GM23338 (cell line): ENCODE measurements at places on chromosomes 13 and 19. TPM values are rescaled to one million over a fixed set of nuclear protein-coding genes. Genes with fewer than 3 reads are reported as not detected.

- H3K27me3 ChIP-seq: no peaks in the 10 kb centered on the region
- H3K4me1 ChIP-seq: no peaks in the 10 kb centered on the region
- H3K36me3 ChIP-seq: no peaks in the 10 kb centered on the region
- no peak overlapping the region for H3K27ac ChIP-seq
Measured at GRCh38 chr13:77637588-77637987, 59.9 kb upstream of the SLAIN1 start.

- peaks cover 23% of the 10 kb centered on the region for H3K27me3 ChIP-seq
- peaks cover 5% of the 10 kb centered on the region; the same call in 1 of the 2 replicates for H3K4me1 ChIP-seq
- H3K27ac ChIP-seq: no peak overlapping the region
- no peak overlapping the region for H3K4me3 ChIP-seq
Measured at GRCh38 chr19:42311657-42312056, 1.5 kb upstream of the TMEM145 start.

Gene TEX26
- not detected in 2 replicates for total RNA-seq

Gene ICAM4
- total RNA-seq: 1.0 and 3.8 TPM in 2 replicates

Gene C2CD4C
- 10.6 and 12.5 TPM in 2 replicates for total RNA-seq

Gene TIMM50
- total RNA-seq: 119 and 120 TPM in 2 replicates

- no peaks in the 10 kb centered on the region for H3K27me3 ChIP-seq
- DNase-seq: peak; percentile 21
- H3K36me3 ChIP-seq: no peaks in the 10 kb centered on the region
- H3K27ac ChIP-seq: no peak overlapping the region
- H3K4me3 ChIP-seq: no peak overlapping the region
Measured at GRCh38 chr13:40187324-40187795, 479.1 kb downstream of the FOXO1 start.

Gene EDNRB
- total RNA-seq: 28.9 and 29.2 TPM in 2 replicates

GRCh38 chr19:16027528-16027927, 48.8 kb upstream of the TPM4 start:
- no peaks in the 10 kb centered on the region for H3K27me3 ChIP-seq
- no peak for DNase-seq
- H3K36me3 ChIP-seq: no peaks in the 10 kb centered on the region
- no peak overlapping the region for H3K4me3 ChIP-seq
- H3K4me1 ChIP-seq: no peaks in the 10 kb centered on the region

DNA sequence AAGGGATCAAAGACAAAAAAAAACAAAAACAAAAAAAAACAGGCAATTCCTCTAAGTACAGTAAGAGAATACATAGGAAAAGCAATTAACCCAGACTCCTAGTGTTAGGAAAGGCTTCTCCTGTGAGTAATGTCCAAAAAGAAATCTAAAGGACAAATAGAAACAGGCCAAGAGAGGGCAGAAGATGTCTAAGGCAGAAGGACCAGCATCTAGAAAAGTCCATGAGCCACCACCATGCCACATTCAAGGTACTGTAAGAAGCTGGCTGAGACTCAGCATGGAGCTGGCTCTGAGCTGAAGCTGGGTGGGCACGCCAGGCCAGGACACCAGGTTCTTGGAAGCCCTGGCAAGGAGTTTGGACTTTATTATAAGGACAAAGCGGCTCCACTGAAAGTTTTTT, 118.1 kb upstream of the FRY start:
- no peak overlapping the region for H3K4me3 ChIP-seq
- H3K36me3 ChIP-seq: no peaks in the 10 kb centered on the region
- no peaks in the 10 kb centered on the region for H3K27me3 ChIP-seq
- DNase-seq: no peak
- H3K27ac ChIP-seq: no peak overlapping the region

DNA sequence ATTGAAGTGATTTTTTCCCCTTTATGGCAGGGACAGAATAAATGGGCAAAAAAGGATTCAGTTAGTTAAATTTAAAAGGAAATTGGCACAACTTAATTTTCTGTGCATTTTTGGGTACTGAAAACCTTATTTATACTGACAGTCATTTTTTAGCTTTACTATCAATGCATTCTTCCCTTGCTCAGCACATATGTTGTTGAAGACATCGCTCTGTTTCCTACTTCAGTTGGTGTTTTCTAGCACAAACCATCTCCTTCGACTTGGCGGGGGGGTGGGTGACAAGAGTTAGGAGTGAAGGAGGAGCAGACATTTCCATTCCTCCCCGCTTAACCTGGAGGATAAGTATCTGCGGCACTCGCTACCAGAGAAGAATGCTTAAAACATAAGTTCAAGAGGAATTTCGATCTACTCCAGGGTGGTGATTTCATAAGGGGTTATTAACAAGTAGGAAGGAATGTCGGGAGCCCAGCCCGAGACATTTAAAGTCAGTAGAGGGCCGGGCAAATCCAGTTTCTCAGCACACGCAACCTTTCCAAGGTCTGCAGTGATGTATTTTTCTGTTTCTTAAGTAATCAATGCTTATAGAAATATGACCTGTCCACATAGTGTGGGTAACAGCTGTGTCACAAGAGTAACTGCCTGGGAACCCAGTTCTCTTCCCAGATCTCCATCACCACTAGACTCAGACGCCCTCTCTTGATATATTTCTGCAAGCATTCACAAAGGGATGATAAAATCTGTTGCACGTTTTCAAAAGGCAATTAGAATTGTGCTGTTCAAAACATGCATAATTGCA, 525.8 kb downstream of the MYO16 start:
- no peak for DNase-seq
- H3K27ac ChIP-seq: no peak overlapping the region

DNA sequence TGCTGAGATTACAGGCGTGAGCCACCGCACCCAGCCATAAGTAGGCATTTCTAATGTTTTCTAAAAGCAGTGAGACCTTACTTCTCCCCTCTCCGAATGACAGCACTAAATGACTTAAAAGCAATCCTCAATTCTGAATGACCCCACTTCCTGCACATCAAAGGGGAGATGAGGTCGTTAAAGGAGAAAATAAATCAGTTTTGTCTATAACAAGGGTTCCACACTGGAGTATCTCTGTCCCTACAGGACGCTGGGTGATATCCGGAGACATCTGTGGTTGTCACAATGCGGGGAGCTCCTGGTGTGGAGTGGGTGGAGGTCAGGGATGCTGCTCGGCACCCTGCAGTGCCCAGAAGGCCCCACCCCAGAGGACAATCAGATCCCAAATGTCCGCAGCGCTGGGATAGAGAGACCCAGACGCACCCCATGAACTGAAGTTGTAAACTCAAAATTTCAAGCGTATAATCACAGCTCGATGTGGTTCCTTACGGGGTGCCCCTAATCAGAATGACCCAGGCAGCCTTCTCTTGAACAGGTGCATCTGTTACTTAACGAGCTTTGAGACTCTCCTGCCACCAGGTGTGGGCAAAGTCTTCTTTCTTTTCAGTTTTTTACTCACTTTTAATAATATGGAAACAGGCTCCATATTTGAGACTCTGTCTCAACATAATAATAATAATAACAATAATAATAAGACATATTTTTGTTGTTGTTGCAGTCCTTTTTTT, 2.9 kb downstream of the GNG7 start:
- H3K36me3 ChIP-seq: no peaks in the 10 kb centered on the region
- peaks cover 27% of the 10 kb centered on the region for H3K27me3 ChIP-seq
- no peak overlapping the region for H3K27ac ChIP-seq
- no peak for DNase-seq
- peaks cover 11% of the 10 kb centered on the region for H3K4me1 ChIP-seq

Gene ETFB
- 37.3 and 42.3 TPM in 2 replicates for total RNA-seq

DNA sequence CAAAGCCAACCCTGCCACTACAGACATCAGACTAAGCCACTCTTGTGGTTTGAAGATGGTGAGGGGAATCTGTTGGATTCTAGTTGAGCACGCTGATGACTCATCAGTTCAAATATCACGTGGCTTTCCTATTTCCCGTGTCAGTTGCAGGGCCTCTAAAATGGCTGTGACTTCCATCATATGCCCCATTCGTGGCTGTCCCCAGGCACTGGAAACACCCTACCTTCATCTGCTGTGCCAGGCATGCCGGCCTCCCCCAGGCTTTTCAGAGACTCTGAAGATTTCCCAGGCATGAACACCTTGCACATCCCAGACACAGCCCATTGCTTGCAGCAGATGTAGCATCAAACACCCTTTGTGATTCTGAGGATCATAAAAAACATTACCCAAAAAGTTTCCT, 659.9 kb downstream of the UQCRFS1 start:
- H3K36me3 ChIP-seq: no peaks in the 10 kb centered on the region
- DNase-seq: no peak
- H3K4me3 ChIP-seq: no peak overlapping the region
- H3K27ac ChIP-seq: no peak overlapping the region

DNA sequence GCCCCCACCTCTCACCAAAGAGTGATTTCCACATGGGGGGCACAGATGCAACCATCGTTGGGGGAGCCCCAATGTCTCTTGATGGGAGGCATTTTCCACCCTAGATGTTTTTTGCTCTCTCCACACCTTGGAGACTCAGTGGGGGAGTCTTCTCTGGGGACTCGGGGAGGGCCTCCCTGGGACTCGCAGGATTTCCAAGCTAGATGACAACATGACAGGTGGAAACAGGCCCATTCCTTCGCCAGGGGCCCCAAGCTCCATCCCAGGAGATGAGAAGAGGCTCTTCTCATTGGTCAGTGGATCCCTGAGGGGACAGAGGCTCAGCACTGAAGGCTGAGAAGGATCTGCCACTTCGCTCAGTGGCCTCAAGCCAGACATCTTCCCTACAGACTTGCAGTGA, 12.7 kb upstream of the KIR2DL4 start:
- H3K27ac ChIP-seq: no peak overlapping the region
- no peaks in the 10 kb centered on the region; the same call in 1 of the 2 replicates for H3K36me3 ChIP-seq
- DNase-seq: no peak
- no peaks in the 10 kb centered on the region for H3K4me1 ChIP-seq
- no peak overlapping the region for H3K4me3 ChIP-seq

DNA sequence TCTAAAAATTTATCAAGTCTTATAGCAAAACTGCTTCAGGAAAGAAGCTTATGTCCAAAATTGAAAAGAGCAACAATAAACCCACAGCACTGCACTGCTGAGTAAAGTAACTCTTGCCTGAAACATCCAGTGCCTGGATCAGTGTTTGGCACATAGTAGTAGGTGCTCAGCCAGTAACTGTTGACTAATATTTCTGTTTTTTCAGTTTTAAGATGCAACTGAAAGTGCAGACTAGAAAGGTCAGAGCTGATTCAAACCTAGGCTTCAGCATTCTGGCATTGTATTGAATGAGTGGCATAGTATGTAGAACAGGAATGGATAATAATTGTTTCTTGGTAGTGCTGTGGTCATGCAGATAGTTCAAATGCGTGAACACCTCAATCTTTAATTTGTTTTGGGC, 67.6 kb downstream of the UBL3 start:
- DNase-seq: no peak
- no peak overlapping the region for H3K4me3 ChIP-seq
- H3K27ac ChIP-seq: no peak overlapping the region
- no peaks in the 10 kb centered on the region for H3K4me1 ChIP-seq

DNA sequence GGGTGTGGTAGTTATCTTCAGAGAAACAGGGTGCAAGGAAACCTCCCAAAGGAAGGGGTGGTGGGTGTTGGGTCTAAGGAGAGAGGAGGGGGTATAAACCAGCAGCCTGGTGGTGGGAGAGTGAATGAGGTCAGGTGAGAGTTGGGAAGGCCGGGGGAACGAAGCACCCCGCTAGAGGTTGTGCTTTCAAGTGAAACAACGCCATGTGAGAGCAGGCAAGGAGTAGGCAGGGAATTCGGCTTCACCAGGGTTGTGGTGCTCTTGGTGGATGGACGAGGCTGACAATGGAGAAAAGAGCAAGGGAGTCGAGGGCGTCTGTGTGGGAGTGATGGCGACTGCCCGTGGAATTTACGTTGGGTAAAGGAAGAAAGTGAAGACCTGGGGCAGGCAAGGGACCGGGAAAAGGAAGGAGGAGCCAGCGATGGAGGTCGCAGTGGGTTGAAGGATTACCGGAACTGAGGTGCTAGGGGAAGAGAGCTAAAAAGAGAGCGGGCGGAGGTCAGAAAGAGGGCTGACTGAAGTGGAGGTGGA, 2.1 kb upstream of the MLNR start:
- DNase-seq: peak; percentile 20
- H3K27me3 ChIP-seq: peaks cover 72% of the 10 kb centered on the region
- H3K4me1 ChIP-seq: peaks cover 21% of the 10 kb centered on the region

GRCh38 chr13:106573284-106573846, 5.4 kb upstream of the ARGLU1 start:
- no peak overlapping the region for H3K4me3 ChIP-seq
- peaks cover 10% of the 10 kb centered on the region for H3K4me1 ChIP-seq
- no peak for DNase-seq
- no peaks in the 10 kb centered on the region for H3K36me3 ChIP-seq

Gene PALM3
- 40.2 and 45.8 TPM in 2 replicates for total RNA-seq

Gene MEDAG
- total RNA-seq: 0.97 and 1.7 TPM in 2 replicates

DNA sequence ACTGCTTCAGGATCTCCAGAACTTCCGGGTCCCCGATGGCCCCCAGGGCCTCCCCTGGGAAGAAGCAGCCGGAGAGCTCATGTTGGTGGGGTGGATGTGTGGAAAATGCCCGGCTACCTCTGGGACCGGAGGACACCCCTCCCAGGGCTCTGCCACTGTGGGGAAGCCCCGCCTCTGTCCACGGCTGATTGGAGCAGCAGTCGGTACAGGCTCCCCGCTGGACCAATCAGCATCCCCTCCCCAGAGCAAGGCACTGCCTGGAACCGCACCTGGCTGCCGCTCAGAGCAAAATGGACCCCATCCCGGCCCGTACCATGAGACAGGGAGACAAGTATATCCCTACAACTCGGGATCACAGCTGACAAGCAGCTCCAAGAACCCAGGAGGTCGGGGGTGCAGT, 6.4 kb downstream of the DOHH start:
- peaks cover 5% of the 10 kb centered on the region; the same call in 1 of the 2 replicates for H3K36me3 ChIP-seq
- DNase-seq: peak; percentile 86
- H3K4me1 ChIP-seq: 0 out of 2 replicates have a peak, but pooled peaks cover under 1% of the 10 kb centered on the region
- no peaks in the 10 kb centered on the region for H3K27me3 ChIP-seq

GRCh38 chr13:81540777-81541176, 1199.9 kb upstream of the SPRY2 start:
- no peaks in the 10 kb centered on the region for H3K27me3 ChIP-seq
- no peak overlapping the region for H3K27ac ChIP-seq
- no peaks in the 10 kb centered on the region for H3K36me3 ChIP-seq
- peaks cover 14% of the 10 kb centered on the region for H3K4me1 ChIP-seq

DNA sequence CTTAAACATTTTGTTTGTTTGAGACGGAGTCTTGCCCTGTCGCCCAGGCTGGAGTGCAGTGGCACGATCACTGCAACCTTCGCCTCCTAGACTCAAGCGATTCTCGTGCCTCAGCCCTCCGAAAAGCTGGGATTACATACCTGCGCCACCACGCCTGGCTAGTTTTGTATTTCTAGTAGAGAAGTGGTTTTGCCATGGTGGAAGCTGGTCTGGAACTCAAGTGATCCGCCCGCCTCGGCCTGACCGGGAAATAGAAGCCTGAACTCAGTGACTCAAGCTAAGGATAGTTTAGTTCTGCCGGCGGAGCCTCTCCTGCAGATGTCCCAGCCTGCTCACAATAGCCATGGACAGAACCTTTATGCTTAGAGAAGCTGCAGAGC, 53.0 kb upstream of the ZNF254 start:
- peak; percentile 50 for DNase-seq
- H3K27me3 ChIP-seq: no peaks in the 10 kb centered on the region
- H3K36me3 ChIP-seq: peaks cover 19% of the 10 kb centered on the region
- H3K27ac ChIP-seq: peak overlapping the region; percentile 100

GRCh38 chr13:114144606-114145244, 12.3 kb upstream of the RASA3 start:
- DNase-seq: no peak
- H3K27me3 ChIP-seq: no peaks in the 10 kb centered on the region
- no peak overlapping the region for H3K4me3 ChIP-seq

Gene DCT
- total RNA-seq: 0.14 TPM in 1 of 2 replicates, not detected in the other

GRCh38 chr13:44031555-44031954, 151.9 kb downstream of the LACC1 start:
- H3K27ac ChIP-seq: no peak overlapping the region
- no peaks in the 10 kb centered on the region for H3K27me3 ChIP-seq
- no peaks in the 10 kb centered on the region for H3K36me3 ChIP-seq
- H3K4me1 ChIP-seq: 0 out of 2 replicates have a peak, but pooled peaks cover 11% of the 10 kb centered on the region
- peak; percentile 35 for DNase-seq

Gene CCL25
- total RNA-seq: 0.52 TPM in 1 of 2 replicates, not detected in the other

Gene FUT2
- total RNA-seq: 2.2 and 5.6 TPM in 2 replicates
